Activated CD4-positive, alpha-beta T cell treated with anti-CD3 and anti-CD28 coated beads for 48 hours (primary cell): ENCODE measurements at places on chromosomes 2 and 18.

DNA sequence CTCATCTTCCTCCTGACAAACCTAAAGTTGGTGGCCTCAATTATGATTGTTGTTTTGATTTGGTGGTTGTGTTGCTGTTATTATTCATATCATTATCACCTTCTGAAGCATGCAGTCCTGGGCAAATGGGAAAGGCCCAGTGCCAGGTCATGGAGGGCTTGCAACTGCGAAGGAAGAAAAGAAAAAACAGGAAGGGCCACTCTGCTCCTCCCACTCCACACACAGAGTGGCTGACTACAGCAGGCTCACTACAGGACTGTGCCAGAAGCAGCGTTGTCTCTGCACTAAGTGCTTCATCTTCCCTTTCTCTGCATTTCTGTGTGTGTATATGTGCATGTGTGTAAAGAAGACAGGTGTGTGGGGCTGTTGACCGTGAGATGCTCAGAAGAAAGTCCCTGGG is 231.9 kb downstream of the ANKRD30B start:
- DNase-seq, result no peak

- DNase-seq, result no peak
Observed at GRCh38 chr2:215930505-215931253, 82.7 kb downstream of the MREG start.

DNA sequence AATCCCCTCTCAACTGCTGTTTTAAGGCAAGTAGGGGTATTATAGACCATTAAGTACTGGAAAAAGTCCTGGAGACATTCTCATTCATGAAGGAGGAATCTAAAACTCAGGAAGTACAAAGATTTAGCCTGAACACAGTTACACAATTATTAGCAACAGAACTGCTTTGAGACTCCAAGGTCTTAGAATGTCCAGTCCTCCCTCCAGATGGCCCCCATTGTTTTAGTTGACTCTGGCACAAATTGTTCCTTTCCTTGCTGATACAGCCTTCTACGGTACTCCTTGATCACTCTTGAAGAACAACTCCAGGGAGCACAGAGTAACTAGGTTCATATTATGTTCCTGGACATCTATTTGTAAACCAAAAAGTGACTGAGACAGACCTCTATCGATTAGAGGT is 210.1 kb upstream of the RND3 start:
- no peak for DNase-seq

GRCh38 chr2:179818546-179818945 is 42.9 kb downstream of the ZNF385B start:
- no peak for DNase-seq

DNA sequence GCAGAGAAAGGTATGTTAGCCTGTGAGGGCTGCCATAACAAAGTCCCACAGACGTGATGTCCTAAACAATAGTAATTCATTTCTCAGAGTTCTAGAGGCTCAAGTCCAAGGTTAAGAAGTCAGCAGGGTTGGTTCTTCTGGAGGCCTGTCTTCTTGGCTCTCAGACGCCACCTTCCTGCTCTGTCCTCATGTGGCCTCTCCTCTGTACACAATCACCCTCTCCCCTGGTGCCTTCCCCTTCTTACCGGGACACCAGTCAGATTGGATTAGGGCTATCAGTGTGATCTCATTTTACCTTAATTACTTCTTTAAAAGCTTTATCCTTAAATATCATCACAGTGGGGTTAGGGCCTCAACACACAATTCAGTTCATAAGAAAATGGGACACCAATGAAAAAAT is 860.5 kb downstream of the RNF144A start:
- no peak for DNase-seq

- DNase-seq, result peak; percentile 23
Observed at GRCh38 chr18:32093523-32093922, 1.8 kb downstream of the RNF138 start.

DNA sequence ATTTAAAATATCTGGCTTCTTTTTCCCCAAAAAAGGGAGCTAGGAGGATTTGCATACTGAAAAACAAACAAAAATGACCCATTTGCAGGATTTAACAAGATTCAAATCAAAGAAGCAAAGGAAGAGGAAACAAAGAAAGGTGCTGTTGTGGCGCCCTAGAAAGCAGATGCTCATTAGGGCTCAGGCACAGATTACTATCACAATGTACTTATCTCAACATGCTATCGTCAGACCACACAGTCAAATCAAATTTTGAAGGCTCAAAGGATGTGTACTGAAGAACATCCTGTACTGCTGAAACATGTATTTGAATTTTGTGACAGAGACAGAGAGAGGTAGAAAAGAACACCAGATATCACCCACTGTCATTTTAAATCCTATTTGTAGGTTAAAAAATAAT is 10.9 kb downstream of the RBMS1 start:
- no peak for DNase-seq

DNA sequence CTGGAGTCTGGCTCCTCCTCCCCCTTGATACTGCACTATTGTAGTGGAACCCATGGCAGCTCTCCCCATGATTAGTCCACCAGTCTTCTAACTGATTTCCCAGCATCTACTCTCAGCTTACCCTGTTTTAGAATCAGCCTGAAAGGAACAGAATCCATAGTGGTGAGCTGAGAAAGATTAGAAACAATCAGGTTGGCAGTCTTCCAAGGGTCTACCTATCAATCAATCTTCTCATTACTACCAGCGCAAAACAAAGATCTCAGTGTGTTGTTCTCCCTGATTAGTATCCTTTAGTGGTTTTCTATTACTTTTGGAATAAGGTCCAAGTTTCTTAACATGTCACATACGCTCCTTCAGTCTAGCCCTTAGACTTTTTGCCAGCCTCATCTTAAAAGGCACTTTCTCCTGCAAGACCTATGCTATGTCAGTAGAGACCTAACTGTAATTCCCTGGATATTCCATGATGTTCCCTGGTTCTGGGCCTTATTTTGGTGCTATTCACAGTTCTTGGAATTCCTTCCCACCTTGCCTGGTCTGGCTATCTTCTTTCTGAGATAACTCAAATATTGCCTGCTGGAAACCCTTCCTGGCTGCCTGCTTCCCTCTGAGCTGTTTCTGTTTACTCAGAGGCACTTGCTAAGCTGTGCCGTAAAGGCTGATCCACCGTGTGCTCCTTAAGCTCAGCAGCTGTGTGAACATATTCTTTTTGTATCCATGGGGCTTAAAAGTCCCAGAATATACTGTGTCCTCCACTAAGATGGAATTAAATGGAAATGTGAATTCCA is 32.6 kb downstream of the LAMA3 start:
- DNase-seq, result no peak

- DNase-seq, result no peak
Observed at GRCh38 chr2:13916066-13916465, 716.5 kb upstream of the LRATD1 start.

- DNase-seq, result no peak
Observed at GRCh38 chr2:187878112-187878511, 323.9 kb upstream of the TFPI start.

DNA sequence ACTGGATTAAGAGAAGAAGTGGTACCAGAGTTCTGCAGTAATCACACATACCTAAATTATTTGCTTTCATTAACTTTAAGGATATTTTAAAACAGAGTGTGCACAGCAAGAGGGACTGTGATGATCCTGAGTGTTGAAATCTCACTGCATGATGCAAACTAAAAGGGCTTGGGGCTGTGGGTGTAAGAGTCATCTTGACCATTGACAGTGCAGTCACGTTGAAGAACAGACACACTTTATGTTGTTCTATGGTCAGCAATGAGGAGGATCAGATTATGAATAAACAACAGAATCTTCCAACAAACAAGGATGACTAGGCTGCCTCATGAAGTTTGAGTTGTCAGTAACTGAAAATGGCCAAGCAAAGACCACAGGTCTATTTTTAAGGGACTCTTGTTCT is 87.2 kb upstream of the GALNT5 start:
- no peak for DNase-seq

DNA sequence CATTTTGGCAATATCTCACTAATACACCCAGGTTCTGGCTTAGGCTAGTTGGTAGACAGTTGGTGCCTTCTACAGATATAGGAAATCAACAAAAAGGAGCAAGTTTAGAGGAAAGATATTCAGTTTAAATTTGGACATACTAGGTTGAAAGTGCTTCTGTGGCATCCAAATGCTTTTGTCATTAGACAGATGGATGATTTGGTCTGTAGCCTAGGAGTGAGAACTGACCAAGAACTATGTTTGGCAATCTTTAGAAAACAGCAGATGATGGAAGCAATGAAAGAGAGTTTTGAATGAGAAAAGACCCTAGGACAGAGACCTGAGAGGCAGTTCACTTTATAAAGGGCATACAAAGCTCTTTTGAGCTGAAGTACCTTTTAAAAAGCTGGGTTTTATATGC is 201.3 kb upstream of the FSHR start:
- no peak for DNase-seq

DNA sequence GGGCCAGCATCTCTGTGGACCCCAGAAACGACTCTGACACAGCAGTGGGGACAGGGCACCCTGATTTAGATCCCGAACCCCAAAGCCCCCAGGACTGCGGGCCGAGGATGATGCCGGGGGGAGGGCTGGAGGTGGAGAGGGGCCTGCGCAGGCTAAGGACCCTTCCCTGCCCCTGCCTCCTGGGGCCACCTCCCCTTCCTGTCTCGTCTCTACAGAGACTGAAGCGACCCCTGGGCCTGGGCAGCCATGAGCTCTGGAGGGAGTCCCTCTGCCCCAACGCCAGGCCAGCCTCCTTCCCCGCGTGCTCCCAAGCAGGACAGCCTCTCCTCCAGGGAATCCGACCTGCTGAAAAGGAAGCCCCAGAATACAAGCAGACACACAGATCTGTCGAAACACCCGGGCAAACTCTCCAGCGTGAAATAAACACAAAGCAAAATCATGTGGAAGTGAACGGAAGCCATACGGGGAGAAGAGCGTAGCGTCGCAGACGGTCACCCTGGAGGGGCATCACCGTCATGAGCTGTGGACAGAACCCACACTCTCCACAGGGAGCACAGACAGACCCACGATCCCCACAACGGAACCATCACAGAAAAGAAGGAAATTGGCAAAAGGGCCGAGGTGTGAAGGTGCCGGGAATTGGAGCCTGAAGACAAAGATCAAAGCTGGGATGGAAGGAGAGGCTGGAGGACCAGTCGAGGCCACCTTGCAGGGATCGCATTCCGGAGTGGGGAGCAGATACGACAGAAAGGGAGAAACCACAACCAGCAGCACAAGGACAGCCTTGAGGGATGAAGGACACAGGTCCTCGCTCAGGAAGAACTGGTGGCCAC is 51.0 kb upstream of the CTDP1 start:
- no peak for DNase-seq
